GM20000 (cell line): ENCODE measurements at places on chromosomes 11 and 22.

DNA sequence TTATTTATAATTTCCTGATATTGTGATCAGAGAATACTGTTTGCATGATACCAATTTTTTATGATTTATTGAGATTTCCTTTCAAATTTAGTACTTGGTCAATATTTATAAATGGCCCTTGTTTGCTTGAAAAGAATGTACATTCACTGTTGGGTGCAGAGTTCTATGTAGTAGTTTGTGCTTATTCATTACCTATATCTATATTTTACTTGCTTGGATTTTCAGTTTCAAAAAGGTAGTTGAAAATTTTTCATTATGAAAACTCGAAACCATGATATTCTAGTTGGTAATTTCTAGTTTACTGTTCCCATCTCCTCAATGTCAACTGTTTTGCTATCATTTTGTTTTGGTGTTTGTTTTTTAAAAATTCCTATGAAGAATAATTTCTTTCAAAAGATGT lies 155.7 kb downstream of the AASDHPPT start:
- no peak for DNase-seq

DNA sequence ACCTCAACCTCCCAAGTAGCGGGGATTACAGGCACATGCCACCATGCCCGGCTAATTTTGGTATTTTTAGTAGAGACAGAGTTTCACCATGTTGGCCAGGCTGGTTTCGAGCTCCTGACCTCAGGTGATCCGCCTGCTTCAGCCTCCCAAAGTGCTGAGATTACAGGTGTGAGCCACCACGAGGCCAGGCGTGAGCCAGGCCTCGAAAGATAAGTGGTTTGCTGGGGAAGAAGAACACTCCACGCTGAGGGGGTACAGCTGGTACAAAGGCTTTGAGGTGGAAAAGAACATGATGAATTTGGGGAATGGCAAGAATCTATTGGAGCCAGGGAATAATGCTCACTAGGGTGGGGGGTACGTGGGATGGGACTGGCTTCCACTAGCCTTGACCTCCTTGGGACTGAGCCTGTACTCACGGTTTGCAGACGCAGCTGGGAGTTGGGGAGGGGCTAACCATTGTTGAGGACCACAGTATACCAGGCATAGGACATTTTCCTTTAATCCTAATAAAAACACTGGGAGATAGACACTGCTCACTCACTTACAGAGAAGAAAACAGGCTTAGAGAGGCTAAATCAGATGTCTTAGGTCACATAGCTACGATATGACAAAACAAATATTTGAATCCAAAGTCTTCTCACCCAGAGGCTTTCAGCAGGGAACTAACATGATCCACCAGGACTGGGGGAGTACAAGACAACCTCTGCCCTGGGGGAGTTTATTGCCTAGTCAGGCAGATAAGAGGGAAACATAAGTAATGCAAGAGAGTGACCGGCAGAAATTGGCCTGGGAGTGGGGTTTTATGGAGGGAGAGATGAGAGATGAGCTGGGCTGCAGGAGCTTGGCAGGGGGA lies 4.9 kb downstream of the SLCO2B1 start:
- DNase-seq, result no peak

DNA sequence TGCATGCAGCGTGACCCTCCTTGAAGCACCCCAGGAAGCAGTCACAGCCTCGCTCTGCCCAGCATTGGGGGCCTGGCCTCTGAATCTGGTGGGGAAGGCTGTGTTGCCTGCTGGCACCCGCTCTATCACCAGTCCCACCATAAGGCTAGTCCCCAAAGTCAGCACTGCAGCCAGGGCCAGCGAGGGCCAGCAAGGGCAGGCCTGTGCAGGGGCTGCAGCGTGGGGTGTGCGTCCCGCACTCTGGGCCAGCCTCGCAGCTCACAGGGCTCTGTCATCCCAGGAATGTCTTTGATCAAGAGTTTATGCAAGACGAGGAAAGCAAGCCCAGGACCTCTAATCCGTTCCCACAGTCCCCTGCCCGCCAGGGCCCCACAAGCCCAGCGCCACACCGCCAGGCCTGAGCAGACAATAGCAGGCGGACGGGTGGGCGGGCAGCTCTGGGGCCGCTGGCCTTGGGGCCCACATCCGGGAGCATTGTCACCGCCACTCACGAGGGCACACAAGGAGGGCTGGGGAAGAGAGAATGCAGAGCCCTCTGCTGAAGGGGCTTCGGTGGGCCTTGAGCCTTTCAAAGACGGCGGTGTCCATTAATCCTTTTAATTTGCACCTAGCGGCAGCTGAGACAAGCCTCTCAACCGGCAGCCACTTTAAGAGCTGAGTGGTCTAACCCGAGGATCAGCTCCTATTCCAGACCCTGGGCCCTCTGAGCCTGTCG lies 17.1 kb downstream of the LTO1 start:
- no peak for DNase-seq

GRCh38 chr11:134026655-134027343 lies 42.1 kb upstream of the JAM3 start:
- DNase-seq, result no peak

- peak; percentile 3 for DNase-seq
Measured at GRCh38 chr22:29200901-29201300, 4.8 kb upstream of the EMID1 start.

DNA sequence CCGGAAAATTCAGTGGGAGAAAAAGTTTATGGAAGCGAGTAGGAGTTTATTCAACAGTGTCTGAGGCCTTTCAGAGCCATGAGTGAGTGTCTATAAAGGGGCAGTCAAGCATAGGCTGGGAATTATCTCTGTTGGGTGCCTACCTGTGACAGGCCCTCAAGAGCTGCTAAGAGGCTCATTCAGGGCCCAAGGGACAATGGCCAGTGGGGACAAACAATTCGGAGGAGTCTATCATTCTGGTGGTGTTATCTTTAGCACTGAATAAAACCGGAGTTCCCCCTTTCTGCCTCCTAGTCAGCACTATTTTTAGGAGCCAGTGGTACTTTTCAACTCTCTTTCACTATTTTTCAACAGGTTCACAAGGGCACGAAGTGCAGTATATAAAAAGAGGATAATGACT lies 89.5 kb upstream of the HTATIP2 start:
- peak; percentile 13 for DNase-seq

DNA sequence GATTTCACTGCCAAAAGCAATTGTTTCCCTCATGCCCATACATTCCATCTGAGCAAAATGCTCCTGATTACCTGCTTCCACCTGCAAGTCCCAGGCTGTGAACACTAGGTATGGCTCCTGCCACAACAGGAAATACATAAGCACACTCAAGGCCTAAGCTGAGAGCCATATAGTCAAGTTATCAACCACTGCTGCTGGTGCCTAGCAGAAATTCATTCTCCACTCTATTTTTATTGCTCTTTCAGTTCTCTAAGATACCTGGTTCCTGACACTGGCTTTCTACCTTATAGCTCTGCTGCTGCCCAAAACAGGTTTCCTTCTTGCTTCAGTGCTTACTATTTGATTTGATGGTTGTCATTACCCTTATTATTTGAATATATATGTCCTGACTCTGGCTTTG lies 31.6 kb downstream of the SLC36A4 start:
- DNase-seq, result no peak

- no peak for DNase-seq
Measured at GRCh38 chr22:35649026-35649553, 844 bp downstream of the APOL6 start.

- no peak for DNase-seq
Measured at GRCh38 chr11:10355257-10355661, 50.4 kb downstream of the ADM start.

DNA sequence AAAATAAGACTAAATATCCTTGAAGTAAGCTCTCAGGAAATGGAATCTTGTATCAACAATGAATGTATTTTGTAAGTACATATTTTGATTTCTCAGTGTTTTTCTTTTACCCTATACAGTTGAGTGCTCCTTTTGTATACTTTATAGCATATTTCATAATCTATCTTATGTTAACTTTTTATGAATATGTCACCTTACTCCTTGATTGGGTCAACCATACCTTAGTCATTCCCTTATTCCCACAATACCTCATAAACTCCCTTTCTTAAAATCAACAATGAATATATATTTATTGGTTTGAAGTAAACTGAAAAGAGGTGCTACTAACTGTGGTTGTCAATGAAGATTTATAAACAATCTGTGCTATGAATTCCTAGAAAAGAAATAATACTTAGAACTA lies 686.2 kb downstream of the METTL15 start:
- no peak for DNase-seq

GRCh38 chr11:68016904-68017817 lies 7.0 kb downstream of the ALDH3B1 start:
- DNase-seq, result no peak

DNA sequence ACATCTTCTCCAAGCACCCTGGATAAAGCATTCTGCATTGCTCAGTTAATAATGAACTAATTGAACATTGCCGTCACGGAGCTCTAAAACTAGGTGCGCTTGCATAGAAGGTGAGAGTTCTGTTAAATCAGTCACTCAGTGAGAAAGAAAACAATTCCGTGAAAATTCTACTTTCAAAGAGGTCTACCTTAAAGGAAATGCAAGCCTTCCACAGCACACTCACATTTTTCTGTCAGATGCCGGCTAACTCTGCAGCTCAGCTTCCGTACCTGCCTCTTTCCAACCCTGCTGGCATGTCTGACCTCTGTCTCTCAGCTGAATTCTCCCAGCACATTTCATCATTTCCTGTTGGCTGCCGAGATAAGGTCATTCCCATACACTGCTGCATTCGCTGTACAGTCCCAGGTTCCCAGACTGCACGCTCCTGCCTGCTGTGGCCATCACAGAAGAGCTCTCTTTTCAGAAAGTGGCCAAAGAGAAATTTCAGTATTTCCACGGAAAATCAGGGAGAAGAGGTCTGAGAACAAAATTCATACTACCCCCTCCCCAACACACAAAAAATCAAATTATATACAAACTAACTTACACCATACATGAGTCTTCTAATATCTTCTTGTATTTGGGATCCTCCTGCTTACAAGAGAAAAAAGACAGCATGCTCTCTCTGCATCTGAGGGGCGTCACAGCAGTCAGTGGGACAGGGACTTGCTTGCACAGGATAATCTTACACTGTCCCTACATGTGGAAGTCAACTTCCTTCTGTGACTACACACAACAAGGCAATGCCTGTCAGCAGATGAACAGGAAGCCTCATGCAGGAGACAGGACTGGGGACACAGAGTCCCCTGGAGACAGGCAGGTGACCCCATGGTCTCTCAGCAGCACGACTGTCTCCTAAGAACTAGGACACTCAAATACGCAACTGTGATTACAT lies 55.1 kb downstream of the PACSIN2 start:
- DNase-seq, result no peak
